ENCODE measurements at places on chromosomes 4 and X.

- DNase-seq = no peak
Measured at GRCh38 chrX:21373637-21374162, 518 bp upstream of the CNKSR2 start.

DNA sequence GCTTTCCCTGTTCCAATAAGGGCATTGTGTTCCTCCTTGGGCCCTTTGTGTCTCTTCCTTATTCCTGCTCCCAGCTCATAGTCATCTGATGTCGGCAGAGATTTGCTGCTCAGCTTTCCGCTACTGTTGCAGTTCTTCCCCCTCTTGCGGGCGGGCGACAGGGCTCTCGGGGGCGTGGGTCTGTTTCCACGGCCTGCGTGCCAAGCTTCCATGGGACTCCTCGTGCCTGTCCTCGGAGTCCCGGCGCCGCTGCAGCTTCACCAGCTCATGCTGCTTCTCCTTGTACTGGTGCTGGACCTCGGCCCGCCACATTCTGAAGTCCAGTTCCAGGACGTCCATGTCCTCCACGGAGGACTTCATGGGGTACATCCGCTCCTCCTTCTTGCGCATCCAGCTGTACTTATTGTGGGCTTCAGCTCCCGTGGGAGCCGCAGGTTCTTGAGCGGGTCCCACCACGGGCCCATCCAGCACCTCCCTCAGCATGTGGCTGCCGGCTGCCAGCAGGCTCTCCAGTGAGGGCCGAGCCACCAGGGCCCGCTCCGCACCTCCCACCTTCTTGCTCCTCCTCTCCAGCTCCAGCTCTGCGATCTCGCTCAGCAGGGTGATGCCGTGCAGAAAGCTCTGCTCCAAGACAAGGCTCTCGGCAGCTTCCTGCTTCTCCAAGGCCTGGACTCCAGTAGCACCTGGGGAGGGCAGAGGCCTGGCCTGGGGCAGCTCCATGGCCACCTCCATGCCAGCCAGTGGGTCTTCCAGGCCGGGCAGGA is 74.1 kb upstream of the UCP1 start:
- no peak for DNase-seq

DNA sequence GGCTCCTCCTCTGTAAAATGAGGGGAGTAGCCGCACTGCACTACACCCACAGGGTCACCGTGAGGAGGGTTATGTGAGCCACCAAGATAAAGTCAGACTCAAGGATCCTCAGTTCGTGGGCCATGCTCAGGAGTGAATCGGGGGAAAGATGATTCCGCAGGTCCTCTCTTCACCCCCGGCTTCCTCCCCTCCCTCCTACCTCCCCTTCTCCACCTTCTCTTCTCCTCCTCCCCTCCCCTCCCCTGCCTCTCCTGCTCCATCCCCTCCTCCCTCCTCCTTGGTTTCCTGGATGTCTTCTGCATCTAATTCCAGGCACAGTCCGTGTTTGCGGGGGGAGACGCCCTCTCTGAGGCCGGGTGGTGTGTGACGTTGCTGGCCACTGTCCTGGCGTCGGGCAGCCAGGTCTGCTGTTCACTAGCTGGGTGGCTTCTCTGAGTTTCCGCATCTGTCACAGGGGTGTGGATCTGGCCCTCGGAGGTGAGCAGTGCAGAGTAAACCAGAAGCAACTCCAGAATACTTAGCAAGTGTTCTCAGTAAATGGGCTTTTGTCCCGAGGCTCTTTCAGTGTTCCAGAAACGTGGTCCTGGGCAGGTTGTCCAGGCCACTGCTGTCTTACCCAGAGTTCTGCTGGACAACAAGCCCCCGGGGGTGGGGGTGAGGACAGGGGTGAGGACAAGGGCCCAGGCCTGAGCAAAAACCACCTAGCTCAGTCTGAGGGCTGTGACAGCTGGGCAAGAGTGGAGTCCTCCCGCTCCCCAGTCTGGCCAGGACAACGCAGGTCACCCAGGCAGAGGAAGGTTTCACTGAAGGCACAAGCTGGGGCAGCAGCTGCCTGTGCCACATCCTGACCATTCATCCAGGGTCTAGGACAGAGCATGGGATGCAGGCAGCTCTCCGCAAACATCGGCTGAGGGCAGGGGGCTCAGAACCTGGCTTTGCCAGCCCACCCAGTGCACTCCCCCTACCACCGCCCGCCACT is 92.4 kb downstream of the PPP2R2C start:
- no peak for DNase-seq

GRCh38 chr4:44256414-44256813 is 192.2 kb downstream of the KCTD8 start:
- DNase-seq = no peak

- DNase-seq = no peak
Measured at GRCh38 chr4:30600246-30601017, 119.7 kb upstream of the PCDH7 start.

DNA sequence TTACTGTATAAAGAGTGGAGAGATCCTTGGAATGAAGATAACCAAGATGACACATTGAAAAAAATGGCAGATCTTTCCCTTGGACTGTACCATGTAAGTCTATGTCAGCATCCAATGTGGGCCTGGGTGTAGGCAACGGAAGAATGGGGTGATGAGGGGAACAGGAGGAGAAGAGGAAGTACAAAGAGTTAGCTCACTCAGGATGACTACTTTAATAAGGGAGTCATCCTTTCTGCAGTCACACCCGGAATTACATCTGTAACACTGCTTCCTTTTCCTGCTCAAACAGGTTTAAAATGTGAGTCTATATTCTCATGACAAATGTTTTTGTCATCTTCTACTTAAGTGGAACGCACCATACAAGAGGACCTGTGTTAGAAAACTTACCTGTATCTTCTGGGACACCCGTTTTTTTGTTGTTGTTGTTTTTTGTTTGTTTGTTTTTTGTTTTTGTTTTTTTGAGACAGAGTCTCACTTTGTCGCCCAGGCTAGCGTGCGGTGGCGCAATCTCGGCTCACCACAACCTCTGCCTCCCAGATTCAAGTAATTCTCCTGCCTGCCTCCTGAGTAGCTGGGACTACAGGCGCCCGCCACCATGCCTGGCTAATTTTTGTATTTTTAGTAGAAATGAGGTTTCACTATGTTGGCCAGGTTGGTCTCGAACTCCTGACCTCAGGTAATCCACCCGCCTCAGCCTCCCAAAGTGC is 18.0 kb downstream of the HPSE start:
- DNase-seq = no peak
